Bronchial epithelial cell (primary cell): ENCODE measurements at places on chromosomes 5 and 9. TPM values are rescaled to one million over a fixed set of nuclear protein-coding genes. Genes with fewer than 3 reads are reported as not detected.

DNA sequence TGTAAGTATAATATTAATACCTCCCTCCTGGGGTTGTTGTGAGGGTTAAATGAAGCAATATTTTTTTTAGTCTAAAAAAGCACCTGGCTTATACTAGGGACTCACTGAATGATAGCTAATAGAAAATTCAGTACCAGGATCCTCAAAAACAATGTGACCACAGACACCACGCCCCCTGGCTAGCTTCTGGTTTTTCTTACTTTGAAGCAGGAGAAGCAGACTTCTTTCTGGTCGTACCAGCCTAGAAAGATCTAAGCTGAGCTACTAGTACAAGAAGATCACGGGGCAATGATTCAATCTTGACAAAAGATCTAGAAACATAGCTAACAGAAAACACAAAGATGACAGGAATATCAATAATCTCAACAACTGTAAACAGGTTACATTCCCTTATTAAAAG lies 218.5 kb upstream of the SLC30A5 start:
- no peak for DNase-seq

- peak; percentile 36 for DNase-seq
These were observed 62.0 kb downstream of the TMC1 start for GRCh38 chr9:72583370-72583769.

GRCh38 chr5:119373449-119373858 lies 17.6 kb downstream of the TNFAIP8 start:
- no peak for DNase-seq

DNA sequence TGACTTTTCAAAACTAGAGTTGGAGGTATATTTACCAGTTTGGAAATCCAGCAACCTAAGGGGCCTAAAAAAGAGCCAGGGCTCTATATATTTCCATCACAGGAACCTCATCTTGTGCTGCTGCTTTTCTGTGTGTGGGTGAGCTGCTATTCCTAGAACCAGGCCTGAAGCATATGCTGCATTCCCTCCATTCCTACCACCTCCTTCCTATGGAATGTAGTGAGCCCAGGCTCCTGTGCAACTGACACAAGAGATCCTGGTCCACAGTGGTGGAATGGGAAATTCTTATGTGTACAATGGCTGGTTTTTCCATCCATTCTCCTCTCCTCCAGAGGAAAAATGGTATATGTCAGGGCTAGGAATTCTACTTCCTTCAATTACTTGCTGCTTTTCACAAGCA lies 39.1 kb downstream of the SPEF2 start:
- DNase-seq = no peak

DNA sequence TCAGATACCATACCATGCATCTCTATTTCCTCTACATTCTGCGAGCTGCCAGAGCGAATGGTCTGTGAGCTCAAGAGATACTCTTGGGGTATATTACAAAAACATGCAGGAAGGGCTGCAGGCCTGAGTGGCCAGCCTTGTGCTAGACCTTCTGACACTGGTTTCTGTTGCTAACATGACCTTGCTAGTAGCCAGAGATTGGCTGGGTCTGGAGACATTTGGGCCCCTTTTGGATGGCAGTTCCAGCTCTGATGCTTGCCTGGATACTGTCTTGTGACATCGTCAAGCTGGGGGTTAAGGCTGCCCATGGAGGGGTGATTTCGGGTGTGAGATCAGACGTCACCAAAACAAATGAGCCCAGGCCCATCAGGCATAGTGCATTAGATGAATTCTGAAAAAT lies 56.1 kb upstream of the FSTL4 start:
- no peak for DNase-seq

DNA sequence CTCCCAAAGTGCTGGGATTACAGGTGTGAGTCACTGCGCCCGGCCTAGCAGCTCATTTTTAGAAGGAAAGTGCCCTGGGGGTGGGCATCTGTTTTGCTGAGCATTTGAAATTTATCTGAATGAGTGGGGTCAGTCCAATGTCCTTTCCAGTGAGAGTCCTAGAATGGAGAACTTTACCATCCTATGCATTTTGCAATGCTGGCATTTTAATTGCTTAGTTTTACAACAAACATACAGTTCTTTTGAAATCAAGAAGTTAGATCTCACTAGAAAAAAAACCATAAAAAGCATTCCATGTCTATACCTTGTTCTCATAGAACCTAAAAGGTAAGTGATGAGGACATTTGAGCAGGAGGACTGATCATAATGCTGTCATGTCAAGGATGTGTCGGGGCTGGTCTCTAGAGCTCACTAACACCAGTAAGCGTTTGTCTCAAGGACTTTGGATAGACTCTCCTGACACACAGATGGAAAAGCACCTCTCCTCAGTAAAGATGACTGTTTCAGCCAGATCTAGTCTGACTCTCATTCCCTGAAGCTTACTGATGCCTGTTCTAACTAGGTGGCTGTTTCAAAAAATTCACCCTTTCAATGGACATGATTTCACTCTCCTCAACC lies 83.9 kb downstream of the DCP2 start:
- peak; percentile 26 for DNase-seq

The SIT1 gene
- not detected in 2 replicates for total RNA-seq

The CEL gene
- 0.53 and 1.3 TPM in 2 replicates for total RNA-seq
